AML-193 (cell line): ENCODE measurements at places on chromosomes 3 and 15.

- no peak for DNase-seq
These were observed 3.6 kb downstream of the PXK start for GRCh38 chr3:58336135-58336882.

- DNase-seq: peak; percentile 23
These were observed 613 bp downstream of the ATP1B3 start for GRCh38 chr3:141876891-141877621.

DNA sequence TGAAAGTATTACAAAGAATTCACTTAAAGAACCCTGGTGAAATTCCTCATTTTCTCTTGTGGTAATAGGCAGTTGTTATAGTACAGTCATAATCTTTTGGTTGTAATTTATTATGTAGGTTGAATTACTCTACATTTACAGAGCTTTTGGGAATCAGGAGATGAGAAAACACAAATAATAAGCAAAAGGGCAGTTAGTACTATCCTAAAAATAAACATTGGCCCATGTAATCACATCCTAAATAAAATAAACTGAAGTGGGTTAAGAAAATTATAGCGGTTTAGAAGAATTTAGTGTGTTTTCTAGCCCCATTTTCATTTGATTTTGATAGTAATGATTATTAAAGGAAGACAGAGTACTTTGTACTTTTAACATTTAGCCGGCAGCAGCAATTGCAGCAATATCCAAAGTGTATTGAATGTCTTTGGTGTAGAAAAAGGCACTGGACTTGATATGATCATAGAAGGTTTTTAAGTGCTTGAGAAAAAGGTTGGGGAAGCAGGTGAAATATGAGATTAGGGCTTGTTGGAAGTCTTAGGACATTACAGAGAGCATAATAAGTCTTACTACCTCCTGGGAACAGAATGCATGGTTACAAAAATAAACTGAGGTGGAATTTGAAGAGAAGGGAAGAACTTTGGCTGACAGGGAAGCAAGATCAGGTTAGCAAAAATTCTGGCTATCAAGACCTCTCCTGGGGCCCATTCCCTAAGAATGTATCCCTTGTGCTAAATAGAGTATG, 79.9 kb downstream of the MBNL1 start:
- DNase-seq: no peak

DNA sequence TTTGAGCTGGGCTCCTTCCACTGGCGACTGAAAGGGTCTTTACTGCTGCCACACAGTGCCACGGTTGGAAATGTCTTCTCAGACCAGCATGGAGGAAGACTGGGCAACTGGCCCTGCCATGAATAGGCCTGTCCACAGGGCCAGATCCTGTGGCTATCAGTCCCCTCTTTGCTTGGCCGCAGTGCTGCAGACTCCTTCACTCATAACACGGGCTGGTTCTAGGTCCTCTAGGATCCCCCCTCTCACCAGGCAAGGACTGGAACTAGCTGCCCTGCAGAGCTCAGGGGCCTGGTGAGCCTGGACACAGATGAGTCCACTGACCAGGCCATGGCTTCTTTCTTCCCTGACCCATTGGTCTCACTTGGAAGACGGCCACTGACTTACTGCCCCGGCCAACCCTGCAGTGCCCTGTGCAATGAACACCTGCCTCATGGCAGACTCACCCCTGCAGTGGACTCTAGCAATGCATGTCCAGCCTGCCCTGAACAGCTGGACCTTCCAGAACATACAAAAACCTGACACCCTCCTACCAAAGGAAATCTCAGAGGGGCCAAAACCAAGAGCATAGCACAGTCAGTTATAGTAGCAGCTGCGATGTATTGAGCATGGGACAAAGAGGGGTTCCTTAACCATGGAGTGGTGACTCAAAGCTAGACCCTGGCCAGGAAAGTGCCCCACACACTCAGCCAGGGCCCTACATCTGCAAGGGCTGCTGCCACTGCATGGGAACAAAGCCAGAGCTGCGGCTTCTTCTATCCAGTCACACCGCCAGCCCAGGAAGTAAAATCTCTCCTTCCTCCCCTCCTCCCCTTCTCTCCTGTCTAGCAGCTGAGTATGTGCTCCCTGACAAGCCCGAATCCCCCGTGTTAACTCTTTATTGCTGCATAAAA, 72.1 kb upstream of the ITGA11 start:
- DNase-seq: no peak

DNA sequence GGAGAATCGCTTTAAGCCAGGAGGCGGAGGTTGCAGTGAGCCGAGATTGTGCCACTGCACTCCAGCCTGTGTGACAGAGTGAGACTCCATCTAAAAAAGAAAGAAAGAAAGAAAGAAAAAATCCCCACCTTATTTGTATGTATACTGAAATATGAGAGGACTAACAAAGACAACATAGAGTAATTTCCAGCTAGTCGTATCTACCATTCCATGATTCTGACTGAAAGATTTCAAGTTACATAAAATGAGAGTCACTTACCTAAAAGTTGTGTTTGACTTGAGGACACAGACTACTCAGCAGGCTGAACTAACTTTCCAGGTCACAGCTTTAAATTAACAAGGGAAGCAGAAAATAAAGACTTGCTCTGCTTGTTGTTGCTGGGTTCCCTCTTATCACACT, 18.8 kb upstream of the PRKCI start:
- DNase-seq: no peak

- no peak for DNase-seq
These were observed 35.0 kb downstream of the LPP start for GRCh38 chr3:188188911-188189310.

- DNase-seq: no peak
These were observed 7.6 kb upstream of the GATA2 start for GRCh38 chr3:128500556-128500955.

GRCh38 chr3:184635126-184635525, 73.5 kb downstream of the EPHB3 start:
- no peak for DNase-seq

- DNase-seq: no peak
These were observed 137.5 kb downstream of the MAGI1 start for GRCh38 chr3:65901226-65901625.
